ENCODE measurements at places on chromosomes 7 and 10.

- DNase-seq = no peak
Measured at GRCh38 chr10:44198780-44199097, 186.2 kb downstream of the CXCL12 start.

- no peak for DNase-seq
Measured at GRCh38 chr10:48240196-48240595, 34.3 kb downstream of the FRMPD2 start.

DNA sequence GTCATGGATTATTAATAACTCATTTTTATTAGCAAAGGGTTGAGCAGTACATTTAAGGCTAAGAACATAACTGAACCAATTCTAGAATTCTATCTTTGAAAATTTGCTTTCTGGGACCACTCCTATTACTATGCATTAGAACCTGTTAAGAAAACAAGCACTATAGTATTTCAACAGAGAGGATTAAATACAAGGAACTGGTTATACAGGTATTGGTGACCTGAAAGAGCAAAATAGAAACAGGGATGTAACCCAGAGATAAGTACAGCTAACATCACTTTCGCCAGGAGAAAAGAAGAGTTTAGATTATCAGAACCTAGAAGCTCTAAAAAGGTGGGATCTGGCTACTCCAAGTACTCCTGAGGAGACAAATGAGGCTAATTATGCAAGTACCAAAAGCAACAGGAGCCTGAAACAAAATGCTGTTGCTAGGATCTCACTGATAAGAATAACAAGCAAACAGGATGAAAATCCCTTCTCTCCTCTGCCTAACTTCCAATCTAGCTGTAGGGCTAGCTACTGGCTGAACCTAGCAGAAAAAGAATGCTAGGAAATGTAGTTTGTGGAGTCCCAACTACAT is 32.1 kb upstream of the ELAPOR2 start:
- DNase-seq = no peak

GRCh38 chr7:137829337-137829992 is 17.3 kb downstream of the DGKI start:
- DNase-seq = no peak

DNA sequence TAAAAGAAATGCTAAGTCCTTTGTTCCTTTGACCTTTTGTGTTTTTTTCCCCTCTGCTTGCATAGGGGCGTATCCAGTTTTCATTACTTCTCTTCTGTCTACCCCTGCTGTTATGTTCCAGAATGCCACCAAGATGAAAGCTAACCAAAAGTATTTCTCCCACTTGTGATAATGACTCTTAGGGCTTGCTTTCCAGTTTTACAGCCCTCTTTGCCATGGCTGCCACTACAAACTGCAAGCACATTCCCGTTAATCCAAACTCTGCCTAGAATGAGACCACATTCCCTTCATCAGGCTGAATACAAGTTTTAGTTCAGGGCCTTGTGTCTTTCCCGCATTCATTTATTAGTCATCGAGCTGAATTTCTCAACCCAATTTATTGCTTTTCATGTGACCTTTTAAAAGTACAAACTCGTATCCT is 23.6 kb upstream of the CD36 start:
- no peak for DNase-seq

DNA sequence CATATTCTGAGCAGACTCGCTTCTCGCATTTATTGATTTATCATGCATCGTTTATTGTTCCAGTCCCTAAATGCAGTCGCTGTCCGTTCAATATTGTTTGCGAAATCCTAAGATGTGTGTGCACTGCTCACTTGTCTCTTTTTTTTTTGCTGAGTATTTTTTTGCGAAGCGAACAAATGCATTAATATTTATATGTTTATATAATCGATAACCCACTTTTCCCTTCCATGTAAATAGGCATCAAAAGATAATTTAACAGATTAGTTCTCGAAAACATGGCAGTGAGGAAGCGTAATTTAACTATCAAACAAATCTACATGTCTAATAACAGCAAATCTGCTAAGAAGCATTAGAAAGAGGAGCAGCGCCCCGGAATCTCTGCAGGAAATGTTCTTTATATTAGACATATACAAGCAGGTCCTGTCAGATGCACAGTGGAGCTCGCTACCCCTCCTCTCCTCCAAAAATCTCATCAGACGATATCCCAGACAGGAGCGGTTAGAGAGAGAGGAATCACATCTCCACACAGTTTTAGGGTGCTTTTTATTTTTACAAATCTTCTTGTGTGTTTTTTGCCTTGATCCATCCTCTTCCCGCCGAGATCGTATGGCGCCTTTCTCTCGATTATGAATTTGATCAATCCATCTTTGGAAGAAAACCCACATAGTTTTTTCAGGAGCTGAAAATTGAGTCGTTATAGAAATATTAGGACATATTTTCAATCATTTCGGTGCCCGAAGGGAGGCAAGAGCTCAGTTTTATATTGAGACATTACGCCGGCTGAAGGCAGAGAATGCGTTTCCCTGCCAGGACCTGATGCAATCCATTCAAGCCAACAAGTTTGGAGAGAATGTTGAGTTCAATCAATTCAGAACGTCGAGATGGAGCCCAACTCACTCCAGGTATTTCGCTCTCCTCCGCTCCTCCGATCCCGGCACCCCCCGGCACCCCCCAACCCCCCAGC is at the start of gene ARID5B:
ARID5B (plus strand) TSS at position 871 of the 964 bp plus-strand sequence; CDS start at position 882, 11 bp downstream.
- DNase-seq = no peak

- DNase-seq = no peak
Measured at GRCh38 chr7:46290374-46291049, 369.4 kb upstream of the IGFBP3 start.

GRCh38 chr10:24777196-24777595 is 53.5 kb upstream of the ARHGAP21 start:
- DNase-seq = no peak

DNA sequence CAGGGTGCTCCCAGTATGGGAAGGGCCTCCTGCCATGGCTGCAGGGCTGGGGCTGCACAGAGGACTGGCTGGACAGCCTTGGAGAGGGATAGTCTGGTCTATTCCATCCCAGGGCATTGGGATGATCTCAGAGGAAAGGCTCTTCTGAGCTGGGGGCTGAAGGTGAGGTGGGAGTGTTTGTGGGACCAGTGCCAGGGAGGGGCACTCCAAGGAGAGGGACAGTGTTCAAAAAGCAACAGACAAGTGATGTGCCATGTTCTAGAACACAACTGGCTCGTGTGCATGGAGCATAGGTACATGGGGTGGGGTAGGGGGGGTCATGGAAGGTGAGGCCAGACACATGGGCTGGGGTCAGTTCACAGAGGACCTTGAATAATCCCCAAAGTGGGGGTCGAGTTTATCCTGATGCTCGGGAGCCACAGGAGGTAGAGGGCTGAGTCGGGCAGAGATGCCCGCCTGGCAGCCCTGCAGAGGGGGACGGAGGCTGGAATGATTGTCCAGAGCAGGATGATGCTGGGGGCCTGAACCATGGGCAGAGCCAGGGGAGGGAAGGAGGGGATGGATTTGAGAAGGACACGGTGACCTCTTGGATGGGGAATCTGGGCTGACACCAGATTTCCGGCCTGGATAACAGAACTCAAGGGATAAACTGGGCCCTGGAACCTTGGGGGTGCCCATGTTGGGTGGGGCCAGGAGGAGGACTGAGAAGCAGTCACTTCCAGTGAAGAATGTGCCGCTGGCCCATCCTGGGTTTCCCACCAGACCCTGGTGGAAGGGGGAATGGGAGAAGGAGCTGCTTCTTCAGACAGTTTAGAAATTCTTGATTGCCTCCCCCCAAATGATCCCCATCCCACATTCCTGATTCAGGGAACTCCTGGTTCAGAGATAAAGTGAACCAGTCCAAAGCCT is 50.4 kb downstream of the NEURL1 start:
- no peak for DNase-seq

DNA sequence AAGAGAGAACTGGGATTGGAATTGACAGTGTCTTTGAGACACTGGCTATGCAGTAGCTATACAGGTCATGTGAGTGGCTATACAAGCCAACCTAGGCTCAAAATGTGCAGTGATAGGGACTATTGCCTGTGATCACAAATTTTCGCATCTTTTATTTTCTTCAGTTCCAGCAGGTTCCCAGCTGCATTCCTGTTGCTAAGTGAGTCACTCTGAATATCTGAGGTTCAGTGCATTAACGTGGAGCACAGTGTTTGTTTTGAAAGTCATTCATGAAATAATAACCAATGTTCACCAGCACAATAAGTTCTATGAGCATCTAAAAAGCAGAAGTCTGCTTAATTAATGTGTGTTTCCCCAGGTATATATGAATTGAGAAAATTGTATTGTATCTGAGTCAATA is 1236.0 kb upstream of the CELF2 start:
- DNase-seq = no peak

DNA sequence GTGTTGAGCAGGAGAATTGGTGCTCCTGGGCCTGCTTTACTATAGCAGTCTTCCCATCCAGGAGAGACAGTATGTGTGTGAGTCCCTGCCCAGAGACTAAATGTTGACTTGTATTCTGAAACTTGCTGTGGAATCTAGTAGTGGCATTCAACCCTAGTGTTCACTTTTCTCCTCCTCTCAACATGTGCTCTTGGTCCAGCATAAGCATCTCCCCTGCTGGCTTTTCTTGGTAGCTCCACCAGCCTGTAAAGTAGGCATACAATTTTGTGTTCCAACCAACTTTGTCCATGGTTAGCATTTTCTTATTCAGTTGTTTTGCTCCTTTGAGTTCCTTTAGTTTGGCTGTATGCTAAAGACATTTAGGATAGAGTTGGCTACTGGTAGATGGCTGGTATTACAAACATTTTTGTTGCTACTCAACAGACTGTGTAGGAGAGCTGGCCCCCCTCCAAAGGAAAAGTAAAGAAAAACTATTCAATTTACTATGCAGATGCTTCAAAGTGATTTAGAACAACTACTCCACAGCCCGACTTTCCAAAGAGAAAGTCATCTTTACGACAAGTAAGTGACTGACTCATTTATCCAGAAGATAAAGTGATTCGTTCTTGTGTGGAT is 46.0 kb downstream of the ASB4 start:
- no peak for DNase-seq

DNA sequence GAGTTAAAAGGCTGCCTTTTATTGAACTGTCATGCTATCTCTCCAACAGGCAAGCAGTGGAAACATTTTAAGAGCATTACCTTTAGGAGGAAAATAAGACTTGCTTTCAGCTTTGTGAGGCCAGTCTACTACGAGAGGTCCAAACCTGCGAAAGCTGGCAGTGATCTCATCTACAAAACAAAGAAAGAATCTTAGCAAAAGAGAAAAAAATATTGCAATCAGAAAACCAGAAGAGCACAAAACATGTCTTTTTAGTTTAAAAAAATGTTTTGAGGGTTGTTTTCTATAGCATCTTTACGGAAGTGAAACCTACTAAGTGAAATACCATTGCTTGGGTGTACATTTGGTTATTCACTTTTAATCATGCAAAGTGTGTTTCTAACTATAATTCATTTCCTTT is 147.9 kb downstream of the CPEB3 start:
- no peak for DNase-seq

DNA sequence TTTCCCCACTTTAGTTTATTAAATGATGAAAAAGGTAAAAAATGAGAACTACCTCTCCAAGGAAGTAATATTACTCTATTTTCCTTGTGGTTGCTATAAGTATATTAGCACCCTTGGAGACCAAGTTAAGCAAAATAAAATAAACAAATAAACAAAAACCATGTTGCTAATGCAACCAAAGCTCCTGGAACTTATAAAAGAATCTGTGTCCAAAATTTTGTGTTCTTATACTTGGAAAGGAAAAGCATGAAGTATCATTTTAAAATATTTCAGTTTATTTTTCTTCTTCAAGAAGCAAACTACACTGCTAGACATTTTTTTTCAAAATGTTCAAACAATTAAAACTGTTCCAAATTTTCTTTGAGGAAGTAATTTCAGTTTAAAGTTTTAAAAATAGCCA is 441.9 kb upstream of the LRRTM3 start:
- DNase-seq = no peak

- DNase-seq = no peak
Measured at GRCh38 chr7:123190109-123190831, 9.5 kb downstream of the SLC13A1 start.

DNA sequence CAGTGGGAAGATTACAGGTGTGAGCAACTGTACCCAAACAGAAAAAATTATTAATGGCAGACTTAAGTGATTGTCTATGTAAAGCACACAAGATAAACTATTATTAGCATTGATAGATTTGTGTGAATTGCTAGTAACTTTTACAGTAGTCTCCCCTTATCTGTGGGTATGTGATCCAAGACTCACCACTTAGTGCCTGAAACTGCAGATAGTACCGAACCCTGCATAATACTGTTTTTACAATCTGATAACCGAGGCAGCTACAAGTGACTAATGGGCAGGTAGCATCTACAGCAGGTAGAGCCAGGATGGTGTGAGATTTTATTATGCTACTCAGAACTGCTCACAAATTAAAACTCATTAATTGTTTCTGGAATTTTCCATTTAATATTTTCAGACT is 31.5 kb downstream of the MPLKIP start:
- DNase-seq = no peak

GRCh38 chr7:94642838-94643653 is 12.9 kb downstream of the SGCE start:
- no peak for DNase-seq

GRCh38 chr7:4722960-4723630 is 41.0 kb downstream of the FOXK1 start:
- DNase-seq = no peak

GRCh38 chr10:62805231-62806099 is 945 bp downstream of the ADO start:
- DNase-seq = no peak

DNA sequence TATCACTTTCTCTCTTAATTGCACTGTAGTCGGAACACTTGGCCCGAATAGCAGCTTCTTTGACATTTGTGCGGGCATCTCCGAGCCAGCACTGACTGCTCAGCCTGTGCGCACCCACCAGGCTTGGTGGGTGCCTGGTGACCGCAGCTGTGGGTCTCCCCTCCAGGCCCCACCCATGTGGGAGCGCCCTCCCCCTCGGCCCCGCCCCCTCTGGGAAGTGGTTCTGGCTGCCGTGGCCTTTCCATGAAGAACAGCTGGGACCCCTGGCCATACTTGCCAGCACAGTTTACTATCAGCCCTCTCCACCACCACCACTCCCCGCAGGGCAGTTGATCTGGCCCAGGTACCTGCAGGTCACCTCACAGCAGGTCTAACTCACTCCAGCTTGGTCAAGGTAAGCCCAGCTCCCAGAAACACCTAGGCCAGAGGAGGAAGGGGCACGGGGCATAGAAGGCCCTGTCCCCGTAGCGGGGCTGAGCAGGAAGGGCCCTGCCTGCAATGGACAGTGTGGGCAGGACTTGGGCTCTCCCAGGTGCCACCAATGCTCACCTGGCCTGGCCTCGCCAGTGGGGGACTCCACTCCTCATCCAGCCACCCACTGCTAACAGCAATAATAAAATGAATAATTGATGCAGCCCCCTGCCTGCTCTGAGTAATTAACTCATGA is 5.8 kb downstream of the RASGEF1A start:
- DNase-seq = no peak

GRCh38 chr7:135269921-135270320 is 36.3 kb downstream of the STRA8 start:
- no peak for DNase-seq

- DNase-seq = peak; percentile 5
Measured at GRCh38 chr10:48215486-48216203, 58.9 kb downstream of the FRMPD2 start.

GRCh38 chr7:66740302-66740979 is at the start of gene RABGEF1:
Gene RABGEF1 (plus strand): TSS chr7:66740733. CDS start chr7:66771900, 31,167 bp downstream.
- DNase-seq = peak; percentile 96

GRCh38 chr7:100400656-100401055 is 27.4 kb downstream of the PILRA start:
- DNase-seq = no peak

Measured in stimulated activated CD8-positive, alpha-beta memory T cell treated with anti-CD3 and anti-CD28 coated beads, Interleukin-7, amount 100 ng/mL, for 48 hours (primary cell).